ENCODE measurements at places on chromosomes 5 and 9.

DNA sequence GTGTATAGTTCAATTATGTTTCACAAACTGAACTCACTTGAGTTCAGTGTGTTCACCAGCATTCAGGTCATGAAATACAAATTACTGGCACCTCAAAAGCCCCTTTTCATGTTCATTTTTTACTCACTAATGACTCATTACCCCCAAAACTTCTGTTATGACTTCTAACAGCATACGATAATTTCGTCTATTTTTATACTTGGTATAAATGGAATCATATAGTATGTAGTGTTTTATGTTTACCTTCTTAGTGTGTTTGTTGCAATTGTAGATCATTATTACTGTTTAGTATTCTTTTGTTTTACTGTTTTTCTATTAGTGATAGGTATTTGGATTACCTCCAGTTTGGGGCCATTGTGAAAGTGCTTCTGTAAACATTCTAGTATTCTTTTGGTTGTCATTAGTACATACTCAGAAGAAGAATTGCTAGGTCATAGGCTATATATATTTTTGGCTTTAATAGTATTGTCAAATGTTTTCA lies 33.4 kb downstream of the DDX4 start:
- DNase-seq = no peak

GRCh38 chr5:109971968-109972367 lies 282.2 kb downstream of the MAN2A1 start:
- no peak for DNase-seq

GRCh38 chr5:124641154-124641792 lies 105.2 kb downstream of the ZNF608 start:
- DNase-seq = no peak

- DNase-seq = no peak
These were observed 81.7 kb downstream of the MYO10 start for GRCh38 chr5:16854351-16854750.

GRCh38 chr9:129493002-129493705 lies 127.7 kb downstream of the C9orf50 start:
- DNase-seq = no peak

DNA sequence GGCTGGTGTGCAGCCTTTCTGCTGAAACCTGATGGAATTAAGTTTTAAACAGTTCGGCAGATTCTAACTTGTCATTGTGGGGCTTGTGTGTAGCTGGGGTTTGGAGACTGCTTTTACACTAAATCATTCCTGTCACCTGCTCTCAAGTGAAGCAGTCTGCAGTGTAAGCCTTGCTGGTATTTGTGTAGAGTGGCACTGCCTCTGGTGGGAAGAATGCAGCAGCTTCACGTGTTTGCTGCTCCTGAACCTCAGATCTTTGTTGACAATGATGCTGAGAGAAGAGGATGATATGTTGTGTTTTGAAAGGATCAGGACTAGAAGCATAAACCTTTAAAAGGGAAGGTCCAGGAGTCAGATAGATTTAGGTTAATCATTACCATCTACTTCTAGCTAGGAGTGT lies 88.1 kb downstream of the KDM4C start:
- no peak for DNase-seq
